Stimulated activated CD8-positive, alpha-beta memory T cell treated with anti-CD3 and anti-CD28 coated beads, Interleukin-2, amount 100 ng/mL, for 1 hour (primary cell): ENCODE measurements at places on chromosomes 1 and 21.

GRCh38 chr1:221747839-221748238 lies 6.0 kb upstream of the DUSP10 start:
- DNase-seq: no peak

DNA sequence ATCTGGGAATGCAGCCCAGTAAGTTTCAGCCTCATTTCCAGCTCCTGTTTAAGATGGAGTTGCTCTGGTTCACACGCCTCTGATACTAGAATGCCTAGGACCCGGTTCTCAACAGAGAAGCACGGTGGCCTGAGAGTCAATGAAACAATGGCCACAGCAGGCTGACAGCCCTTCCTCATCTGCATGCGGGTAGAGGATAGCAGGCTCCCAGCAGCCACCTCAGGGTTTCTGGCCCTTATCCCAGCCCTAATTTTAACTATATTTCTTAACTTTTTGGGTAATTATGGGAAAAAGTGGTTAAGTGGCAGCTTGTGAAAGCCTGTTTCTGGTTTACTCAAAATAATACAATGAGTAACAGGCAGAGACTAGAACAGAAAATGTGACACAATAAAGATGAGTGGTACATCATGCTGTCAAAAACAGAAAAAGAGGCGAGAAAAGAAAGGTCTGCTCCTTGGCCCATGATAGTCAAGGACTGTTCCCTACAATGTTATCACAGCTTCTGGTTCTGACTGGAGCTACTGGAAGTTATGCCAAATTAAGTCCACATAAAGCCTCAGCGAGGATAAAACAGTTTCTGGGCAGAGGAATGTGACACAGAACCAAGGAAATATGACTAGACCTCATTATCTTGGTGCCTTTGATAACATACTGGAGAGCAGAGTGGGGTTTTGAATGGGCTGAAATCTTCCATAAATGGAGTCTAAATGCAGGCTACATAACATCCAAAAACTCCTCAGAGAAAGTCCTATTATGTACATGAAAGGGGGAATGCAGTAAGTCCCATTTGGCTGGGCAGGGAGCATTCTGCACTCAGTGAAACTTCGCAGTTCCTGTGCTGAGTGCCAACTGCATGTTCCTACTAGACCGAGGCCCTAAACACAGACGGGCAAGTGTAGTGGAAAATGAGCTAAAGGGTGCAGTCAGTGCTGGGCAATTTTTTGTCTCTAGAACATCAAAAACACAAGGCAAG lies 92.1 kb downstream of the NIBAN1 start:
- no peak for DNase-seq

GRCh38 chr1:241115784-241116183 lies 241.2 kb downstream of the RGS7 start:
- no peak for DNase-seq

GRCh38 chr1:156602557-156602993 lies 1.3 kb upstream of the GPATCH4 start:
- no peak for DNase-seq

DNA sequence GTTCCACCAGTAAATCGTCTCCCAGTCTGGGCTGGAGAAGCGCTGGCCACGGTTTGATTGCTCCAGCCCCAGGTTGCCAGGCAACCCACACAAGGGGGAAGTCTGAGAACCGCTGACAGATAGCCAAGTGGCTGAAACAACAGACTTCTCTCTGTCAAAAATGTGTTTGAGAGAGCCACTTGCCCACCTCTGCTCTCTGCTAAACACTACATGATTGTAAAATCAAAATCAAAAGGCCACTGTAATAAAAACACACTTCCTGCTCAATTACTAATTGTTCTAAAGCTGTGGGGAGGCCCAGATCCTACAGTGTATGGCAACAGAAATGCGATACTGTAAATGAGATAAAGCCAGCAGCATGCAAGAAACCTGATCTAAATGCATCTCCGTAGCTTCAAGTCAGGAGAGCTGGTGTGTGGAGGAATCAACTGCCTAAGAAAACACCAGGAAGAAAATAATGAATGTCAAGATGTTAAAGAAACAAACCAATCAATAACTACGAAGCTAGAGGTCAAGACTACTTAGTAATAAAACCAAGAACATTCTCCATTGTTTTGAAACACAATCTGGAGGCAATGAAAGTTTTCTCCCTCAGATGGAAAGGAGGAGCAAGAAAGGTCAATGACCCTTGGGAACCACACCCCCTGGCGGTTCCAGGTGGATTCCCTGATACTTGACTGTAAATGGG lies 121.2 kb downstream of the SLC45A1 start:
- DNase-seq: no peak

- no peak for DNase-seq
Observed at GRCh38 chr21:28074676-28075075, 918.0 kb downstream of the LTN1 start.

DNA sequence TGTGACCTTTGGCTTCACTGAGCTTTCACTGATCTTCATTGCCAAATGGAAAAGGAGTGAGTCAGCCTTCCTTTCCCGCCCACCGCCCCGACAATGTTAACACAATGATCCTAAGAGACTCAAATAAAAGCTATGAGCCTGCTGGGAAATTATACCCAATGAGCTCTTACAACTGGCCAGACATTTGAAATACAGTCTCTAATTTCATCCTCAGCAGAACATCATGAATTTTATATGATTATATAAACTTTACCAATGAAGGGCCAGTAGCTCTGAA lies 252.5 kb downstream of the SIPA1L2 start:
- no peak for DNase-seq

DNA sequence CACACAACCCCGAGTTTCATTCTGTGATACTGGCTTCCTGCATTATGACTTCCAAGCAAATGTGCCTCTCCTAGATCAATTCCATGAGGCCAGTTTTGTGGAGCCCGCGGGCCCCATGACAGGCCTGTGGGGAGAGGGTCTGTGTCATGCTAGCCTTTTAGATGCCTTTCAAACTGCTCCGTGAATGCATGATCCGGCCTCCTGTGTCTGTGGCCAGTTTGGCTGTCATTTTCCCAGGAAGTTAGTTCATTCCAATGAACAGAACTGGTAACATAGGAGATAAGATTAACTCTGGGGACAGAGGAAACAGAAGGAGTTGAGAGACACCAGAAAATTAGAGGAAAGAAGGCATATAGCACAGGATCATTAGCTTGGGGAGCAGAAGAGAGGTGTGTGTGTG lies 3.2 kb downstream of the FNDC7 start:
- DNase-seq: no peak

GRCh38 chr1:167388976-167389375 lies 129.4 kb downstream of the CD247 start:
- no peak for DNase-seq

DNA sequence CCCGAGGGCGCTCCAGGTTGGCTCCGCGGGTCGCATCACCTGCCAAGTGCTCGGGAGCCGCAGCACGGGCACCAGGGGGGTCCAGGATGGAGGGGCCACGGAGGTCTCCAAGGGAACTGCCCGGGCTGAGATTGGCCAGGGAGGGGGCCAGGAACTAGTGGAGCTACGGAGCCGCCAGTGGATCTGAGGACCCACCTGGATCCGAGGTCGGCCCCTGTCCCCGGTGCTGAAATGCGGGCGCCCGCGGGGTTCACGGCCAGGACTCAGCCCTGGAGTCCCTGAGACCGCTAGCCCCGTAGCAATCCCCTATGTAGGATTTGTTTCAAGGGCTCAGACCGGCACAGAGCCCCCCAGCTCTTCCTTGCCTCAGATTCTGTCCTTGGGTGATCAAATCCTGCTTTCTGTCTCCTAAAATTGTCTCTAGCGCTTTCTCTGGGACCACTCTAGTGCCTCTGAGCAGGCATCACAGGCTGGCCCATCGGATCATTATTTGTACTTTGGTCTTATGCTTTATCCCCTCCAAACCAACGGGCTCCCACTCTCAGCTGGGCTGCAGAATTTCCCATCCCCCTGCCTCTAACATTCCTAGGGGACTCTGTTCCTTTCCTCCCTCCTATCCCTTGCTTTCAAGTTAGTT lies 27.3 kb downstream of the KIAA2013 start:
- no peak for DNase-seq

DNA sequence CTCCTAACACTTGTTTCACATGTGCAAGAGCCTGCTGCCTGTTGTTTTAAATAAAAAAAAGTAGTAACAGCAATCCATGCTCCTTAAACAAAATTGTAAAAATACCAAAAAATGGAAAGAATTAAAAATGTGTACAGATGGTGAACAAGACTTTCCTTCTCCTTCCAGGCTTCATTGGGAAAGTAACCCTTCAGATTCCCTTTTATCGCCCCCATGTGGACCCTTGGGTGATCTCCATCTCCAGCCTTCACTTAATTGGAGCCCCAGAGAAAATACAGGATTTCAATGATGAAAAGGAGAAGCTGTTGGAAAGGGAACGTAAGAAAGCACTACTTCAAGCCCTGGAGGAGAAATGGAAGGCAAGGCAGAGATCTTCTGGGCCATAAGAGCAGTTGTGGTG lies 14.2 kb downstream of the VPS13D start:
- DNase-seq: no peak

- DNase-seq: no peak
Observed at GRCh38 chr21:45278156-45278911, 9.4 kb downstream of the POFUT2 start.

DNA sequence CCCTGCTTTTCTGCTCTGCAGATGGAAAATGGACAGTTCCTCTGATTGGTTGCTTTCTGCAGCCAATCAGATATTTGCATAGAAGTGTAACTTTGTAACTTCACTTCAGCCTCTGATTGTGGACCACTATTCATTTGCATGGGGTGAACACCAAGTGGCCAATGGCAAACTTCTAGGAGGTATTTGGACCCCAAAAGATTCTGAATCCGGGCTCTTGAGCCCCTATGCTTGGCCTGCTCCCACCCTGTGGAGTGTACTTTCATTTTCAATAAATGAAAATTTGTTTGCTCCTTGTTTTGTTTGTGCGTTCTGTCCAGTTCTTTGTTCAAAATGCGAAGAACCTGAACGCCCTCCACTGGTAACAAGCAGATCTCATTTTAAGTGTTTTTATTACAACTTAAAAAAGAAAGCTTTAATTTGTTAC lies 6.4 kb upstream of the GSTM4 start:
- no peak for DNase-seq

DNA sequence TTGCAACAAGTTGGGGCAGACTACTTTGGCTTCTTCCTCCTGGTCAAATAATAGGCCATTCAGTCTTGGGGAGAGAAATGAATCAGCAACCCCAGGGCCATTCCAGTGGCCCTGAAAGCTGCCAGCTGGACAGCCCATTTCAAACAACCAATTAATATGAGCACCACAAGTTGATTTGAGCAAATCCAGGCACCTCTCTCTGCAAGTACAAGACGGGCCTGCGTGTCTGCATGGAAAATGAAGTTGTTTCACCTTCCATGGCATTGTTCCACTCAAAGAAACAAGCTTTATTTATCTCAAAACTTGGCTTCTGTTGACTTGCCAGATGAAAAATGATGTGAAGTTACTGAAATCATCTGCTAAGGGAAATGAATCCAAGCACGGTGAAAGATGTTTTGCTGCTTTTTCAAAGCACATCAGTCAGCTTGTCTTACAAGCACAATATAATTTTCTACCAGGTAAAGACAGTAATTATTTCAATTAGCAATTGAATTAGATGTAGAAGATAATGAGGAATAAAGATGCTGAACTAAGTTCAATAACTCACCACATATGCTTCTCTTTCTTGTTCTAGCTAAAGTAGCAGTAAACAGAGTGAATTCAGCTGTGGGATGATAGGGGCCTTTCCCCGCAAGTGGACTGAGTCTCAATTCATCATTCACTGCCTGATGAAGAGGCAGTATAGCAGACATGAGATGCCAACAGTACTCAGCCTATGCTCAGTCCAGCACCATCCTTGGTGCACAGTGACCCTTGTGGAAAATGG lies 95.2 kb upstream of the SSX2IP start:
- no peak for DNase-seq

DNA sequence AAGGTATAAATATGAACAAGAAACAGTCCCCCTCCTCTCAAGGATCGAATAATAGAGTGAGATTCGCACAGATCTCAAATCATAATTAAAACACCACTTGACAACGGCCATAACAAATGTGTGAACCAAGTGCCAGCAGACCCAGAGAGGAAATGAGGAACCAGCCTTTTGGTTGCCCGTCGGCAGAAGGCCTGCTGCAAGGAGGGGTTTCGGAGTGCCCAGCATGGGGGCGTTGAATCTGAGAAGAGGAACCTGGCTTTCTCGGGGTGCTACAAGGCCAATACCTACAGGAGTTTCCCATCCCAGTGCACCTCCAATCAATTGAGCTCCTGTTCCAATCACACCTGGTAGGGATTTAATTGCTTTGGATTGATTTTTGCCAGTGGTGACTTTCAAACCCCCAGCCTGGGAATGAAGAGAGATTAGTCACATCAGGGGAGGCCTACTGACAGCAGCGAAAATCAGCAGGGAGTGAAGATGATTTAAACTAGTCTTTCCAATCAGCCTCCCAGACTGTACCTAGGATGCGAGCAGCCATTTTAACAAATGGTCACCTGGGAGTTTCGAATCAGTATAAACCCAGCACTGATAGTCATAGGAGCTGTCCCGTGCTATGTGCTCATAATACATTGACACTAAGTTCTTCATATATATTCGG lies 263.8 kb downstream of the KAZN start:
- DNase-seq: no peak

DNA sequence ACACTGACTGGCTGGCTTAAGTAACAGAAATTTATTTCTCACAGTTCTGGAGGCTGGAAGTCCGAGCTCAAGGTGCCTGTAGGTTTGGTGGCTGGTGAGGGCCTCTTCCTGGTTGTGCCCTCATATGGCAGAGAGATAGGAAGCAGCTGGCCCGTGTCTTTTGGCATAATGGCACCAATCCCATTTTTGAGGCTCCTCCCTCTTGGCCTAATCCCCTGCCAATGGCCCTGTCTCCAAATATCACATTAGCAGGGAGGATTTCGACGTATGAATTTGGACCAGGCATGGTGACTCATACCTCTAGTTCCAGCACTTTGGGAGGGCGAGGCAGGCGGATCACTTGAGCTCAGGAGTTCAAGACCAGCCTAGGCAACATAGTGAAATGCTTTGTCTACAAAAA lies 37.4 kb downstream of the AGPAT3 start:
- no peak for DNase-seq

DNA sequence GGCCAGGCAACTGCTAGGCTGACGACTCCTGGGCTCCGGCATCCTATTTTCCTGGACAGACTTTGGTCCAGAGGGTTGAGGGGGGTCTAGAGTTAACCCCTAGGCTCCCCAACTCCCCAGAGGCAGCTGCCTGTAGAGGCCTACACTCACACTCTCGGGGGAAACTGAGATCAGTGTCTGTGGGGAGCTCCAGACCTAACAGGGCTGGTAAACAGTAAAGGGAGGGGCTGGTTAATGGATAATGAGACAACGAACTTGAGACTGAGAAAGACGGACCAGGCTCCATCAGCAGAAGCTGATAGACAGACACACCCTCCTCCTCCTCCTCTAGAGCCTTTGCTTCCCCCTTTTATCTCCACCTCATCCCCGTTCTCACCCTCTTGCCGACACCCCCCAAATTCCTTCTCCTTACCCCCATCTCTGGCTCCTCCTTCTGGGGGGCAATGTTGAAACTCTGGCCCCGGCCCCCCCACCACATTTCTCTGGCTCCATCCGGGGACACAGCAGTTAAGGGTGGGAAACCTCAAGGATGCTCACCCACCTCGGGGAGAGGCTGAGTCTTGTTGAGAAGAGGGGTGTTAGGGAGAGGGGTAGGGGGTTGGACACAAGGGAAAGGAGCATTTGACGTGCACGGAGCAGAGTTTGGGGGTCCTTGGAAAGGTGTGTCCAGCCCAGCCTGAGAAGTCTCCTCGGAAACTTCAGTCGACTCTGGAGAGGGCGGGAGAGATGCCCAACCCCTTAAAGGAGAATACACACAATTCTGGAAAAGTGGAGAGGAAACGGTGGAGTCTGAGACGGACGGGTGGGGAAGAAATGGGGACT lies at the start of gene MTMR11:
Gene MTMR11, minus strand, starts transcription at position 710 of the 822 bp plus-strand sequence. Its CDS starts 232 bp downstream, at position 478.
- DNase-seq: no peak

GRCh38 chr1:226679262-226679661 lies 59.8 kb downstream of the ITPKB start:
- no peak for DNase-seq
